ENCODE measurements at places on chromosomes 2 and 18. TPM values are rescaled to one million over a fixed set of nuclear protein-coding genes. Genes with fewer than 3 reads are reported as not detected.

- H3K27me3 ChIP-seq: no peaks in the 10 kb centered on the region
- no peaks in the 10 kb centered on the region for H3K36me3 ChIP-seq
These were observed 532 bp downstream of the MYOM1 start for GRCh38 chr18:3219241-3219630.

DNA sequence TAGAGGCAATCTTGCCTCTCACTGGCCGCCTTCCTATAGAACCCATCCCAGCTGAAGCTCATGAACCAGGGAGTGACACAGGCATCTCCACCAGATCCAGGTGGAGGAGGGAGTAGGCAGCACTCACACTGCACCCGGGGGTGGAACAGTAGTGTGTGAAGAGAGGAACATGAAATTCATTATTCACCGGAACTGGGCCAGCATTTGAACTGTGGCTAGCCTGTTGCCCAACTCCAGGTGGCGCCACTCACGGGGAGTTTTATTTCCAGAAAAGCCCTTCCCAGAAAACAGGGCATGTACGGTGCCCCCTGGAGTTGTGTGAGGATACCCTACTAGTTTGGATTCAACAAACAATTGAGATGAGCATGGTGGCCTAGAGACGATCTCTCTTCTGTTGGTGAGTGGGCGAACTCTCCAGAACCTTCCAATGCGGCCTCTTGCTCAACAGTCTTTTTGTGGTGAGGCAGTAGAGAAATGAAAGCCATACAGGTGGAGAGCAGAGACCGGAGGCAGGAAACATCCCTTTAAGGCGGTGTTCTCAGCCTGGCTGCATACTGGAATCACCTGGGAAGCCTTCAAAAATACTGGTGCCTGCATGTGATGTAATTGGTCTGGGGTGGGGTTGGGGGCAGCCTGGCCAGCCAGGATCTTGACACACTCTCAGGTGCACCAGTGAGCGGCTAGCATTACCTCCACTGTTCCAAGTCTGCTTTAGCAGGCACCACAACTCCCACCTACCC is 73.5 kb upstream of the NEDD4L start:
- no peak overlapping the region for H3K27ac ChIP-seq
- no peak overlapping the region for H3K4me3 ChIP-seq
- no peaks in the 10 kb centered on the region for H3K27me3 ChIP-seq
- no peaks in the 10 kb centered on the region for H3K4me1 ChIP-seq

DNA sequence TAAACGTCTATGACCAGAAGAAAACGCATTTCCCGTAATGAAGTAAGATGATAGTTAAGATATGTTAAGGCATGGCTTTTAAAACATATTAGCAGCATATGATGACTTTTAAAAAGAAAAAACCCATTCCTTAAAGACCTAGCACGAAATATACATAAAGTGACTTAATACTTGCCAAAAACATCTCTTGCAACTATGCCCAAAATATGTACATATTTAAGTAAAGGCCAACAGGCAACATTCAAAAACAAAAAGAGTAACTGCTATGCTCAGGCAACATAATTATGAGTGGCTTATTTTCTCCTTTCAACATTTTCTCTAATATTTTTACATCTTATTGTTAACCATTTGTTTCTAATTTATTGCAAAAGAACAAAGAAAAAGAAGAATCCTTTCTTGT is 60.3 kb upstream of the PAPOLG start:
- no peaks in the 10 kb centered on the region for H3K27me3 ChIP-seq
- H3K36me3 ChIP-seq: no peaks in the 10 kb centered on the region
- H3K4me1 ChIP-seq: no peaks in the 10 kb centered on the region
- no peak for DNase-seq
- H3K27ac ChIP-seq: no peak overlapping the region
- H3K4me3 ChIP-seq: no peak overlapping the region

MEP1B gene
- total RNA-seq: not detected

GRCh38 chr2:36963106-36963505 is 3.2 kb downstream of the STRN start:
- peaks cover 8% of the 10 kb centered on the region for H3K36me3 ChIP-seq
- no peak overlapping the region for H3K27ac ChIP-seq
- no peaks in the 10 kb centered on the region for H3K27me3 ChIP-seq
- no peak overlapping the region for H3K4me3 ChIP-seq

DNA sequence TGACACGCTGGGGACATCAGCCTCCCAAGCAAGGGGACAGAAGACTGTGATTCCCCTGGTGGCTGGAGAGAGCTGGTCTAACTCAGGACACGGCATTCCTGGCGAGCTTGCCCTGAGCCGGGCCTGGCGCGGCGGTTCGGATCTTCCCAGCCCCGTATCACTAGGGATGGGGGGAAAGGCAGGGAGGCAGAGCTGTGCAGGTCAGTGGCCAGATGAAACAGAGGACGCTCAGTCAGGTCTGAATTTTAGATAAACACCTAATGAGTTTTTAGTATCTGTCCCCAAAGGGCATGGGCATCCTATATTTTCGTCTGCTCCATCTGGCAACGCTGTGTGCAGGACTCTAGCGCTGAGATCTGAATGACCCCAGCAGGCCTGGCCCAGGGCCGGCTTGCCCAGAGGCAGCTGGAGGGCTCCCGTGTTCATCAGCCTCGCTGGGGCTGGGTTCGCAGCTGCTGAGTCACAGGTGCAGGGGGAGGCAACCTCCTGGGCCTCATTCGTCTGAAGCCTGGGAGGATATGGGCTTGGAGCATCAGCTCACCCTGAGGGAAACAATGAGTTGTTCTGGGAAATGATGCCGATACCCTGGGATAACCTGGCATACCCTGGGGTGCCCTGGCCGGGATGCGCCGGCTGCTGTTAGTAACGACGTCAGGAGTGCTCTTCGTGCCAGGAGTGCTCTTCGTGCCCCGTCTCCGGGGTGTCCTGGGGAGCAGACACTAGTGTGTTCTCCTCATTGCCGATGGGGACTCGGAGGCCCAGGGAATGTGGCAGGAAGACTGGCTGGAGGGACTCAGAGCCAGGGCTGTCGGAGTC is 48.1 kb upstream of the HPCAL1 start:
- H3K4me1 ChIP-seq: no peaks in the 10 kb centered on the region
- no peaks in the 10 kb centered on the region for H3K27me3 ChIP-seq
- DNase-seq: no peak
- no peaks in the 10 kb centered on the region for H3K36me3 ChIP-seq

DNA sequence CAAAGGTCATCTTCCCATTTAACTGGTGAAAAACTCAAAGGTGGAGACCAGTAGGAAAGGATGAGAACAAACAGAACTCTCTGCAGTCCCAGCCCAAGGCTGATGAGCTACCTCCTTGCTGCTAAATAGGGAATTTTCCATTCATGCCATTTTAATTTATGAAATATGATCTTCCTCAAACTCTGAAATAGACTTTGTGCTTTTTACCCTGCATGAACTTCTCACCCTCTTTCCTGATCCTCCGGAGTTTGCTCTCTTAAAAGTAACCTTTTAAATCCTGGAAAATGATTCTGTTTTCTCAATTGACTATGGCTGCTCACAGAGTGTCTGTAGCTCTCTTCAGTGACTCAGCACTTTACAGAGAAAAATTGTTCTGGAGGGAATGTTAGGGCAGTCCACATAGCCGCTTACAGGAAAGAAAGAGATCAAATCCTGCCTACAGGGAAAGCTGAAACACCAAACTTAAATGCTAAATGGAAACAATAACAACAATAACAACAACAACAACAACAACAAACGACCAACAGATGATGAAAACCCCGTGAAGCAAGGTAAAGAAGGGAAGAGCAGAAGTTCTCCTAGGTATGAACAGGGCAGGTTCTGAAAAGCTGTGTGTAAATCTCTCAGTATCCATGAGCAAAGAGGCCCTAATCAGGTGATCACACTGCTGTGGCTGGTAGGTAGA is 79.8 kb upstream of the SESTD1 start:
- H3K27me3 ChIP-seq: no peaks in the 10 kb centered on the region
- H3K4me3 ChIP-seq: no peak overlapping the region
- H3K36me3 ChIP-seq: no peaks in the 10 kb centered on the region
- peak overlapping the region; percentile 76 for H3K27ac ChIP-seq
- H3K4me1 ChIP-seq: peaks cover 35% of the 10 kb centered on the region
- no peak for DNase-seq

DNA sequence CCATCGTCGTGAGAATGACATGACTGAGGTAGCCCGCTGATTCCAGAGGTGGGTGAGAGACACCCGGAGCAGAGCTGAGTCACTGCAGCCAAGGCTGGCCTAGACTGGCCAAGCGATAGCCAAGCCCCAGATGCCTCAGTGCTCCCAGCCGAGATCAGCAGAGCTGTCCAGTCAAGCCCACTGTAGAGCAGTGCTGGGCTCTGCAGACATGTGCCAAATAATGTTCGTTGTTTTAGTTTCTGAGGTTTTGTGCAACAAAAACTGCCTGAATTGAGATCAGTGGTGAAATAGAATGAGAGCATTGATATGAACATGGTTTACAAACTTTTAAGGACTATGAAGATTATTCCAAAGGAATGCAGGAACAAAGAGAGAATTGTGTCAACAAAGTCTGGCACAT is 42.1 kb downstream of the INSIG2 start:
- no peak overlapping the region for H3K27ac ChIP-seq
- peaks cover 16% of the 10 kb centered on the region for H3K4me1 ChIP-seq
- H3K36me3 ChIP-seq: no peaks in the 10 kb centered on the region
- no peak overlapping the region for H3K4me3 ChIP-seq
- no peaks in the 10 kb centered on the region for H3K27me3 ChIP-seq

DNA sequence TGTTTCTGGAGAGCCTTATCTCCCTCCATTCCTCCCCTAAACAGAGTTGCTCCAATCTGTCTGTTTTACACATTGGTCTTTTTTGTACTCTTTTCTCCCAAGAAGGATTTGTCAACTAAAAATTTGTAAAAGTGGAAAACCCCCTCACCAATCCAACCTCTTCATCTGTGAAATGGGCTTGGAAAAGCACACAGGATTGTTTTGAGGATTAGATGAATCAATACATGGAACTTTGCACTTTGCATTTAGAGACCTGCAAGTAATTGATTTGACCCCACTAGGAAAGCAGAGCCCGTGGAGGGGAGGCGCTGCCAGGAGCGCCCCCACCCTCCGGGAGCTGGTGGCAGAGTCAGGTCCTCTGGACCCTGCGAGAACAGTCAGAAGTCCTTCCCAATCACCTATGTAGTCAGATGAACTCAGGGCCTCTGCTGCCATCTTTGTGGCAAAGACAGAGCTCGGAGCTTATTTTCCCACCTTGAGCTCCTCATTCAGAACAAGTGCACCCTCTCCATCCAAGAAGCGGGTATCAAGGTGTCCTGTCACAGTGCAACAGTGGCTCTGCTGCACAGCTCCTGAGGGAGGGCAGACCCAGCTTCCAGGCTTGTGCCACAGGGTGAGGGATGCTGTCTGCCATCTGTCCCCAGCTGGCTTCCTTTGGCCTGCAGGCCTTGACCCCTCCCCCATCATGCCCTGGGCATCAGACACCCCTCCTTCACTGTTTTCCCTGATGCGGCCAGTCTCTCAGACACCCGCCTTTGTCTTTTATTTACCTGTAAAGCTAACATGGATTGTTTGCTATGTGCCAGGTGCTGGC is 1.7 kb upstream of the TMEM185B start:
- H3K4me3 ChIP-seq: no peak overlapping the region
- no peaks in the 10 kb centered on the region for H3K27me3 ChIP-seq
- peaks cover 25% of the 10 kb centered on the region for H3K4me1 ChIP-seq
- H3K27ac ChIP-seq: no peak overlapping the region

NEU2 gene
- total RNA-seq: not detected

- no peak overlapping the region for H3K27ac ChIP-seq
- DNase-seq: no peak
- H3K36me3 ChIP-seq: no peaks in the 10 kb centered on the region
These were observed 12.9 kb upstream of the MARCO start for GRCh38 chr2:118929059-118929458.

- DNase-seq: no peak
- H3K36me3 ChIP-seq: no peaks in the 10 kb centered on the region
- no peaks in the 10 kb centered on the region for H3K27me3 ChIP-seq
- H3K4me3 ChIP-seq: no peak overlapping the region
These were observed 50.3 kb upstream of the ETAA1 start for GRCh38 chr2:67346718-67347407.

SRD5A2 gene
- not detected for total RNA-seq

DNA sequence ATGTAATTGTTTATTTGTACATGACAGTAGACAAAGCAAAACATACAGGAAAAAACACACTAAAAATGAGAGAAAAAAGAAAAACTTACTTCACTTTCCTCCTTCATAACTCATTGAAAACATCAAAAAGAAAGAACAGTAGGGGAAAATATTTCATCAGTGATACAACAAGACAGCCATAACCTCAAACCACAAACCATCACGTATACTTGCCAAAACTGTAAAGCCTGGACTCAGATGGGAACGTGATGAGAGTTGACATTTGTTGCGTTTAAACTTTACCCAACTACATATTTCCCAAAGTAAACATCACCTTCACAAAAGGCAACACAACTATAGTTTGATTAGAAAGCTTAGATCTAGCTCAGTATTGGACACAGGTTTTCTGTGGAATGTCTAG is 278.2 kb upstream of the COL3A1 start:
- H3K4me3 ChIP-seq: no peak overlapping the region
- DNase-seq: no peak
- no peaks in the 10 kb centered on the region for H3K36me3 ChIP-seq

DNA sequence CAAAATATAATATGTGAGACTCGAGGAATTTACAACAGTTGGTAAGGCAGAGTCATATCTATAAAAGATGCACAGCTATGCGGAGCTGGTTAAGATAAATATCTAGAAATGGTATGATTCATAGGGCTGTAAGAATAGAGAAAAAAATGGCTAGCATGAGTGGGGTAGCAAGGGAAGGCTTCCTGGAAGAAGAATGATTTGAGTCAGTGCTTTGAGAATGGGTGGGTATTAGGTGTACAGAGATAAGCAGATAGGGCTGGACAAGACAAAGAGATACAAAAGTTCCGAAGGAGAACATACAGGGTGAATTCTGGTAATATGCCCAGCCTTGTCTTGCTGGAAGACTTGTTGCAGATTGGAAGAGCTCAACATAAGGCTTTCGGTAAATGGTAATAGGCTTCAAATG is 291.5 kb upstream of the CCDC68 start:
- H3K36me3 ChIP-seq: no peaks in the 10 kb centered on the region
- H3K27ac ChIP-seq: no peak overlapping the region
- H3K27me3 ChIP-seq: no peaks in the 10 kb centered on the region

DNA sequence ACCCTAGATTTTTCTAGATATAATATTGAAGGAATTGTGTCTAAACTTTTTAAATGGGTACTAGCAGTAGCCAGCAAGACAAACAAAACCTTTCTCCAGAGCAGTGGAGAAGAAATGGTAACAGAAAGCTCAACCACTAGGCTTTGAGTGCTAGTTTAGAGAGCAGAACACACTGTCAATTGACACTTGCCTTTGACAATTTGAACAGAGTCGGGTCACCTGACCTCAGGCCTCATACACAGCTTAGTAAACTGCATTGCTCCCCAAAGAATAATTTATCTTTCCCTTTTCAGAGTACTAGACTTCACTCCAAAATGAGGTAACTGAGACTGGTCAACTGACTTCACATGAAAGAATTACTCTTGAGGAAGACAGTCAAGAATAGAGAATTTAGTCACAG is 48.6 kb downstream of the FIGN start:
- H3K27me3 ChIP-seq: no peaks in the 10 kb centered on the region
- H3K36me3 ChIP-seq: no peaks in the 10 kb centered on the region
- no peak overlapping the region for H3K27ac ChIP-seq
- no peak for DNase-seq
- peaks cover 11% of the 10 kb centered on the region for H3K4me1 ChIP-seq
